Astrocyte of the cerebellum (primary cell): ENCODE measurements at places on chromosomes 4 and X.

GRCh38 chr4:77125961-77126360 is 31.0 kb upstream of the CCNG2 start:
- no peak for DNase-seq

DNA sequence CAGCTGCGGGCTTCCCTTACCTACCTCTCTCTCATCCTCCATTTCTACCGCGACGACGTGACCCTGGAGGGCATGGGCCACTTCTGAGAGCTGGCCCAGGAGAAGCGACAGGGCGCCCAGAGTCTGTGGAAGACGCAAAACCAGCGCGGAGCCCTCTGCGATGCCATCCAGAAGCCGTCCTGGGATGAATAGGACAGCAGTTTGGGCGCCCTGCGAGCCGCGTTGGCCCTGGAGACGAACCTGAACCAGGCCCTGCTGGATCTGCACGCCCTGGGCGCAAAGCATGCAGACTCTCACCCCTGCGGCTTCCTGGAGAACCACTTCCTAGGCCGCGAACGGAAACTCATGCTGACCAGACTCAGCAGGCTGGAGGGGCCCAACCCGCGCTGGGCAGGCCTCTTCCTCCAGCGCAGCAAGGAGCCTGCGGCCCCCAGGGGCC is 52.7 kb upstream of the TMPRSS11F start:
- DNase-seq: no peak

DNA sequence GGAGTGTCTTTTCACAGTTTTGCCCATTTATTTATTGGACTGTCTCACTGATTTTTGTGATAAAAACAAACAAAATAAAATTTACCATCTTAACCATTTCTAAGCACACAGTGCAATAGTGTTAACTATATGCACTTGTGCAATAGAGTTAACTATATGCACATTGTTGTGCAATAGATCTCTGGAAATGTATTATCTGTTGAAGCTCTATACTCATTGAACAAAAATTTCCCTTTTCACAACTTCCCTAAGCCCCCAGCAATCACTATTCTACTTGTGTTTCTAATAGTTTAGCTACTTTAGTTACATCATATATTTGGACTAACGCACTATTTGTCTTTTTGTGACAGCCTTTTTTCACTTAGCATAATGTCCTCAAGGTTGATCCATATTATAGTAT is 59.7 kb upstream of the BEX4 start:
- DNase-seq: no peak

DNA sequence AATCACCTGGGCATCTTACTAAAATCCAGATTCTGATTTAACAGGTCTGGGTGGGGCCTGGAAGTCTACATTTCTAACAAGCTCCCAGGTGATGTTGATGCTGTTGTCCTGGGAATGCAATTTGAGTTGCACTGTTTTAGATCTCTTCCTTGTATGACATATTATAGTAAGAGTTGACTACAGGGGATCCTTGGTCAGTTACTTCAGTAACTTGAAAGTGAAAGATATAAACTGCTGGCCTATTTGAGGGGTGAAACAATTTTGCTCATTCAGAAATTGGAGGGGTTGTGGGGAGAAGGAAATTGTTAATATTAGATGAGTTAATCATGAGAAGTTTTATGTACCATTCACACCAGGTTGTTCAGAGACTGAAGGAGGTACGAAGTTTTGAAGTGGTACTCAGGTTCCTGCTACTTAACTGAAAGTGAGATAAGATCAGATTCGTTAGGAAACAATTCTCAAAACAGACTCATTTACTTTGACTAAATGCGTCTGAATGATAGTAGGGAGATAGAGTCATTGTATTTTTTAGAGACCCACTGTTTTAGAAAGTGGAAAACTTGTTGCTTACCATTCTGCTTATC is 12.5 kb downstream of the SH2D1A start:
- DNase-seq: no peak

- no peak for DNase-seq
Measured at GRCh38 chr4:167101035-167101434, 133.3 kb downstream of the SPOCK3 start.

- no peak for DNase-seq
Measured at GRCh38 chr4:96504386-96504785, 664.5 kb downstream of the PDHA2 start.

DNA sequence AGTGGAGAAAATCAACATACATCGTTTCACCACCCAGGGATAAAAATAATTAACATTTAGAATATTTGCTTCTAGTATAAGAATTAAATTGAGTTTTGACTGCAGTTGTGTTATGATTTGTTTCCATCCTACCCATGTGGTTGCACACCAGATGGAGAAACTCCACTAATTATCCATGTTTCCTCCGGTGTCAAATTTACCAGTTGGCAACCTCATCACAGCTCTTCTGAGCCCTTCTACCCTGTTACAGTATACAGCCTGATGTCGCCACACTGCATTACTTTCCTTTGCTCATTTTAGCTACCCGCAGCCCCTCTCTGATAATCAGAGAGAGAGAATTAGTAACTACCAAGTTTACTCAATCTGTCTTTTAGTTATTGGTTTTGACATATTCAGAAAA is 411.2 kb downstream of the DTHD1 start:
- DNase-seq: no peak

DNA sequence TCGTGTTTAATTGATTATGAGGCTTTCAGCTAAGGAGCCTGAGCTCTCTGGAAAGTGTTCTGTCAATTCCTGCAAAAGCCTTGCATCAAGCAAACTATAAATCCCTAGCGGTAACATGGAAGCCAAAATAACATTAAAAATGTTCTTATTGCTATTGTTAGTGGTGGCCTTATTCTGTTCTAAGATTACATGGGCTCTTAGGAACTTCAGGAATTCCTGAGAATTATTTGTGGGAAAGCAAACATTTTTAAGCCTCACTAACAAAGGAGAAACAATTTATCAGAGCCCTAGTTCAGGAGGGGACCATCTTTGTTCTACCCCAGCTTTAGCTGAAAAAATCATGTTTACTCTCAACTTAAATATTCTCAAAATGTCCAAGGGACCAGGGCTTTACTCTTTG is 119.6 kb downstream of the PAPSS1 start:
- DNase-seq: peak; percentile 66

DNA sequence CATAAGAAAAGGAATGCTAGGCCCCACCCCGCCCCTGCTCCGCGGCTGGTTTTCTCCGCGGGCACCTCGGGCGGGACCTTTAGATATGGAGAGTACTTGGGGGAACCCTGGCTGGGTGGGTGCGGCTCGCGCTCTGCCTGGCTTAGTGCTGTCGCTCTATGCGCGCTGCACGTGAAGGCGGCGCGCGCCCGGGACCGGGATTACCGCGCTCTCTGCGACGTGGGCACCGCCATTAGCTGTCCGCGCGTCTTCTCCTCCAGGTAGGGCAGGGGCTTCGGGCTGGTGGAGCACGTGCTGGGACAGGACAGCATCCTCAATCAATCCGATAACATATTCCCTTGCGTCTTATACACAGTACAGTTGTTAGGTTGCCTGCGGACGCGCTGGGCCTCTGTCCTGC is 56.0 kb downstream of the MAGEB10 start:
- no peak for DNase-seq

DNA sequence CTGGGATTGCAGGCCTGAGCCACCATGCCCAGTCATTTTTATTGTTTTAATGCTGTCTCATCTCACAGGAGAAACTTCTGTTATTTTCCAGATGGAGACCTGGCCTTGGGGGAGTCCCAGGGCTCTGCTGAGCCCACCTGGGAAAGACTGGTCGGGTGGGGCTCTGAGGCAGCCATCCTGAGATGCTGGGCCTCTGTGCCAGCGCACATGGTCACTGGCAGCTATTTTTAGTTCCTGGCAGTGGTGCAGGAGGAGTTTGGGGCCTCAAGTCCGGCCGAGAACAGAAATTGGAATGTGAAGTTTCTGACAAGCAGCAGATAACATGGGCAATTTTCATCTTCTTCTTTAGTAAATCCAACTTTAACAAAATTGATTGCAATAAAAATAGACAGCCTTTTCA is 44.5 kb downstream of the SORCS2 start:
- DNase-seq: no peak

DNA sequence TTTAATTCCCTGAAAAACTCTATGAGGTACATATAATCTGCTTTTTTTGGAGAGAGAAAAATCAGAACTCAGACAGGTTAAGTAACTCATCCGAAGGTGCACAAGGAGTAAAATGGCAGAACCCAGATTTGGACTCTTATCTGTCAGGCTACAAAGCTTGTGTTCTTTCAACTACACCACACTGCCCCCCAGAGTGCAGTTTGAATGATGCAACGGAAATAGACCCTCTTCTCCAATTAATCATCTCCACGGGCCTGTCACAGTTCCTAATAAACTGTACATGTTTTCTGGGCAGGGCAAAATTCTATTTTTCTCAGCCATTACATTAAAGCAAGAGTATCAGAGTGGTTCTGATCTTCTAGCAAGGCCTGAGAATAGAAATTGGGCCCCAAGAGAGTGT is 35.3 kb upstream of the DCX start:
- no peak for DNase-seq
